Effector memory CD8-positive, alpha-beta T cell (primary cell): ENCODE measurements at places on chromosomes 1 and 21.
A peak's percentile ranks its signal among the peaks of the same experiment; 100 is the strongest.

GRCh38 chr1:31681415-31681814 lies 22.4 kb downstream of the COL16A1 start:
- DNase-seq, result no peak

DNA sequence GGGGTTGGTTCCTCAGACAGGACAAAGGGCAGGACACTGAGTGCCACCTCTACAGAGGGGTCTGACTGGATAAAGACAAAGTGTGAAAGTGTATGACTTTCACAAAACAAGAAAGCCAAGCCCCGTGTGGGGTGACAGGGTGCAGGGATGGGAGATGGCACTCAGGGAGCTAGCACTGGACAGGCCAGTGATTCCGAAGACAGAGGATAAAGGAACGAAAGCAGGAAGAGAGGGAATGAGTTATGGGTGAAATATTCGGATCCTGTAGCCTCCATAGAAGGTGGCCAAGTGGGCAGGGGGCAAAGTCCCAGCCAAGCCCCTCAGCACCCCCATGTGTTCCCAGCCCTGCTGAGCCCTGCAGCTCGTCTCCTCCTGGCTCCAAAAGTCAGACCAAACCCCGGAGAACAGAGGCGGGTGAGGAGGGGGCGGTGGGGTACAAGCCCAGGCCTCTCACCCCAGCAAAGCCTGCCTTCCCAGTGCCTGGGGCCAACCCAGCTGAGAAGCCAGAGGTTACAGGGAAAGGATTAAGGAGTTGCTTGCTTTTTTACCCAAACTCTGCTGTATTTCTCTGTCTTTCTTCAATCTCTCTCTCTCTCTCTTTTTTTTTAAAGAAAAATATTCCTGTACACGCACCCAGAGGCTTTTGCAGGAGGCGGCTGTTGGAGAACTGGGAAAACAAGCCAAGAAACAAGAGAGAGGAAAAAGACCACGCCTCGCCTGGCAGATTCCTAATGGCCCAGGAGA lies 14.0 kb upstream of the WASF2 start:
- DNase-seq, result no peak

- DNase-seq, result no peak
Measured at GRCh38 chr1:231055271-231055670, 15.2 kb upstream of the FAM89A start.

- DNase-seq, result no peak
Measured at GRCh38 chr1:189654906-189655305, 822.8 kb downstream of the BRINP3 start.

GRCh38 chr1:8411803-8412182 lies 93.9 kb downstream of the SLC45A1 start:
- no peak for DNase-seq

- no peak for DNase-seq
Measured at GRCh38 chr1:232110281-232111090, 483.9 kb downstream of the DISC1 start.

GRCh38 chr21:27192281-27192949 lies 225.5 kb upstream of the ADAMTS5 start:
- no peak for DNase-seq

GRCh38 chr1:61636814-61637213 lies 88.1 kb downstream of the TM2D1 start:
- no peak for DNase-seq

DNA sequence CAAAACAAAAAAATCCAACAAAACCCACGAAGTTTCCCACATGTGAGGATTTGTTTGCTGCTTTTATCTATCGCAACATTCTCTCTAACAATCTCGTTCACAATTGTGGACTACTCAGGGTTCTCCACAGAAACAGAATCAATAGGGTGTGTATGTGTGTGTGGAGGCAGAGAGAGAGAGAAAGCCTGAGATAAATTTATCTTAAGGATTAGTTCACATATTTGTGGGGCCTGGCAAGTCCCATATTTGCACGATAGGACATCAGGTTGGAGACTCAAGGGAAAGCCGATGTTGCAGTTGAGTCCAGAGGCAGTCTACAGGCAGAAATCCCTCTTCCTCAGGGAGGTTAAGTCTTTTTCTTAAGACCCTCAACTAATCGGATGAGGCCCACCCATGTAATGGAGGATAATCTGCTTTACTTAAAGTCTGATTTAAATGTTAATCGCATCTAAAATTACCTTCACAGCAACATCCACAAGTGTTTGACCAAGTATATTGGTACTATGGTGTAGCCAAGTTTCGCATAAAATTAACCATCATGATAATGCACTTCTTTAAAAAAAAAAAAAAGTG lies 31.7 kb downstream of the ADAMTS1 start:
- no peak for DNase-seq

GRCh38 chr1:55623311-55623710 lies 408.1 kb upstream of the USP24 start:
- DNase-seq, result no peak

- DNase-seq, result peak; percentile 9
Measured at GRCh38 chr1:198937231-198938031, 298.6 kb downstream of the PTPRC start.
